ENCODE measurements at places on chromosomes 7 and 10.

- no peak for DNase-seq
Measured at GRCh38 chr7:130669085-130669700, 645 bp upstream of the COPG2 start.

DNA sequence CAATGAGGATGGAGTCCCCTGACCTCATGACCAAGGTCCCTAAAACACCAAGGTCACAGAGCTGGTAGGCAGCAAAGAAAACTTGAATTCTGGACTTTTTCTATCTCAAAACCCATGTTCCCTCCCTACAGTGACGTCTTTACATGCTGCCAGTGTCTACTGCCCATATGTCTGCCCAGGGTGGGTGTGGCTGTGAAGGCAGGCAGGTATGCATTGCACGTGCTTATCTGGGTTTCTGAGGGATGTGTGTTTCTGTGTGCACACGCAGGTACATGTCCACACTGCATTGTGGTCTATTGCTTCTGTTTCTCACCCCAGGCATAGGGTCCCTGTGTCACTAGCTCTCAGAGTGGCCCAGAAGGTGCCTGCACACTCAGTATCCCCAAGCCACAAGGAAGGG, 13.5 kb downstream of the ATP6V1F start:
- no peak for DNase-seq

GRCh38 chr7:47584536-47584895, 2.6 kb upstream of the TNS3 start:
- DNase-seq = no peak

GRCh38 chr10:44010873-44011602, 362.4 kb upstream of the ZNF32 start:
- DNase-seq = no peak

- DNase-seq = no peak
Measured at GRCh38 chr7:120729245-120729644, 128.7 kb downstream of the TSPAN12 start.

DNA sequence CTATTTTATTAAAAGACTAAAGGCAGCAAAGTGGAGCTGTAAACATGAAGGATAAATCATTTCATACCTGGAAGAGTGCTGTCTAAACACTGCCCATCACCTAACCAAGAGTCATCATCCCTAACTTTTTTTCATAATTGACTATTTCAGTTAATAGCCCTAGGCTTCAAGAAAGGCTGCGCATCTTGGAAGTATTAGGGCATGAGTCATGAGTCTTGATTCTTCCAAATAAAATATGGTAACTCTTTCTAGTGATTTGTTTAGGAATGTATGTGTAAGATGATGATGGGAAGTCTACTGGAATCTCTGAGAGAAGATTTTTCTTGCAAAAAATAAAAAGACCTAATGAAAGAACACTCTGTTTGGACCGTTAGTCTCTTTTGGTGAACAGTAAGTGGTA, 207.7 kb upstream of the AHR start:
- no peak for DNase-seq

DNA sequence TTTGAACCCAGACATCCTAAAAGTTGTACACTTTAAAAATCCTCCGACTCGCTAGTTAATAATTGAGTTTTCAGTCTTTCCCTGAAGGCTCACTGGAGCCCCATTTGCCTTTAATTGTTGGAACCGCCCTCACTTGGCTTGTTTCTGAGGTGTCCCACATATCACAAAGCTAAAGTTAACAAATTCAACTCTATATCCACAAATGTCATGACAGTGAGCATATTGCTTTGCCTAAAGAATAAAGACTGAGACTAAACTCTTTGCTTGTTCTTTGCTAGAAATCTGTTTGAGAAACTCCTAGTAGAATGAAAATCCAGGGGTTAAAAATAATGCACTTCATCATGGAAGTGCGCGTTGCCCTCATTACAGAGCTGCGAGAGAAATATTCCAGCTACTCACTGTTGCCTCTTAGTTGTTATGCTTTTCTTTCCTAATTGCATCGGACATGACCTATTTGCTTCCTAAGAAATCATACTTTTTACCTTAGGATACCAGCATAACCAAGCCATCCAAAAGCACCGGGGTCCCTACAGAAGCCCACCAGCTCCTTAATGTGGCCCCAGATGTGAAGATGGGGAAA, 752 bp downstream of the THSD7A start:
- DNase-seq = no peak

DNA sequence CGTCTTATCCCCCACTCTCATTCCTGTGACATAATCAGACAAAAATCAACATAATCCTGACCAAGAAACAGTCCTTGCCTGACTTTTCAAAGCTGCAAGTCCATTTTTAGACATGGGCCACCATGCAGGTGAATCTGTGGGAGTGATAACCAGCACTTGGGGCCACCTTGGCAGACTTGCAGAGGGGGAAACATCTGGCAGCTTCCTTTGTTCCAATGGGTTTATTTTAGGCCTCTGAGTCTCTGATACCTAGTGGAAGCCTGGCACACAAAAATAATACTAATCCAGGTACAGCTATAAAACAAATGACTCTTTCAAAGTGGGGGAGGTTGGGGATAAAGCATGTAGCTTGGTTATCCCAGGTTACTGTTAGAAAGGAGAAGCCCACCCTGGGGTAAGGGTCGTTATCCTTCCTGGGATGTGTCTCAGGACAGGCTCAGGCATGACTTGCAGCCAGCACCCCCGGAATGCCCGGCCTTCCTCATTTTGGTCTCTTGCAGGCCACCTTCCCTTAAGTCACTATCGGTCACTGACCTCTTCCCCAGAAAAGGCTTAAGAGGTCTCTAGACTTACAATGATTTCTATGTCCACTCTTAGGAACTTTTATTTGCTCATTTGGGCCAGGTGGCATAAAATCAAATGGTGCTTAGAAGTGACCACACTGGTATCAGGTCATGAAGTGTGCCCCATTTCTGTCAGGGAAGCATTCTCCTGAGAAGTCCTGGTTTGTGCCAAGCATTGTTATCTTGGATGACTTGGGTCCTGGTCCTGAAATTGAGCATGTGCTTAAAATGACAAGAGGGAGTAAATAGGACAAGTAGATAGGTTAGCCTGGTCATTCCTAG, 37.6 kb downstream of the EEPD1 start:
- DNase-seq = no peak

- no peak for DNase-seq
Measured at GRCh38 chr7:95472581-95473161, 13.1 kb upstream of the ASB4 start.

GRCh38 chr10:121158988-121159579, 307.9 kb downstream of the WDR11 start:
- DNase-seq = no peak

GRCh38 chr10:78577712-78578111, 491.1 kb upstream of the ZMIZ1 start:
- DNase-seq = no peak

DNA sequence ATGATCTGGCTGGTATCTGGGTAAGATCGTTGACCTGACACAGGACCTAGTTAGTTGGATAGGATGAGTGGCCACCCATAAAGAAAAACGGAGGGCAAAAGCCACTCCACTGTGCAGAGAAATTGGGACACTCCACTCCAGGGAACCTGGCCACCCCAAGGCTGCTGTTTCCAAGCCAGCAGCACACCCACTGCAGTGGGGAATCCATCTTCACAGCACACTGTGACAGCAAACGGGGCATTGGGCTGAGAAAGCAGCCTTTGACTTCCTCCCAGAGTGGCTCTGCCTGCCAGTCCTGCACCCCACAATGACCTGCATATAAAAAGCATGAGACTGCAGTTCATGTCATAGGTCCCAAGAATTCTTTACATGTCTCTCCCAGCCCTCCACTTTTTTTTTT, 52.9 kb downstream of the MTPN start:
- no peak for DNase-seq

DNA sequence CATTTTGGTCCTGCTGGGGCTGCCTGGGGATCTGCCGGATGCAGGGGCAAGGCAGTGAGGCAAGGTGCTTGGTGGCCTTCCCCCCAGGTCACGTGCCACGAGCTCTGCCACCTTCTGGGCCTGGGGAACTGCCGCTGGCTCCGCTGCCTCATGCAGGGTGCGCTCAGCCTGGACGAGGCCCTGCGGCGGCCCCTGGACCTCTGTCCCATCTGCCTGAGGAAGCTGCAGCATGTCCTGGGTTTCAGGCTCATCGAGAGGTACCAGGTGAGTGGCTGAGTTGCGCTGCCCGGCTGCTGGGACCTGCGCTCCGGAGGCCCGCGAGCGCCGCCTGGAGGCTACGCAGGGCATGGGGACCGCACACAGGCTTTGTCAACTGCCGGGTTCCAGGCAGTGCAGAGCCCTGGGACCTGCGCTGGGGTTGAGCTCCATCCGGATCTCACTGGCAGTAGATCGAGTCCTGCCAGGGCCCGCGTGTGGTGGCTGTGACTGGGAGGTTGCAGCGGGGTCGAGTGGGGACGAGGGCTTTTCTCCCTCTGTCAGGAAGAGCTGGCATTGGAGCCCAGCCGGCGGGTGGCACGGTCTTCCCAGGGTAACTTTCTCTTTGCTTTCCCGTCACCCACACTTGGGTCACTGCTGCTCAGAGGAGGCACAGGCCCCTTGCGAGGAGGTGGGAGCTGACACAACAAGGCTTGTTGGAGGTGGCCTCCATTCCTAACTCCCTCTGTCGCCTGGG, 21.7 kb downstream of the AMZ1 start:
- peak; percentile 78 for DNase-seq

- no peak for DNase-seq
Measured at GRCh38 chr10:86687750-86688149, 19.4 kb downstream of the LDB3 start.

- no peak for DNase-seq
Measured at GRCh38 chr10:13681960-13682359, 95.2 kb downstream of the PRPF18 start.

- DNase-seq = no peak
Measured at GRCh38 chr10:132732518-132732917, 53.4 kb downstream of the NKX6-2 start.

DNA sequence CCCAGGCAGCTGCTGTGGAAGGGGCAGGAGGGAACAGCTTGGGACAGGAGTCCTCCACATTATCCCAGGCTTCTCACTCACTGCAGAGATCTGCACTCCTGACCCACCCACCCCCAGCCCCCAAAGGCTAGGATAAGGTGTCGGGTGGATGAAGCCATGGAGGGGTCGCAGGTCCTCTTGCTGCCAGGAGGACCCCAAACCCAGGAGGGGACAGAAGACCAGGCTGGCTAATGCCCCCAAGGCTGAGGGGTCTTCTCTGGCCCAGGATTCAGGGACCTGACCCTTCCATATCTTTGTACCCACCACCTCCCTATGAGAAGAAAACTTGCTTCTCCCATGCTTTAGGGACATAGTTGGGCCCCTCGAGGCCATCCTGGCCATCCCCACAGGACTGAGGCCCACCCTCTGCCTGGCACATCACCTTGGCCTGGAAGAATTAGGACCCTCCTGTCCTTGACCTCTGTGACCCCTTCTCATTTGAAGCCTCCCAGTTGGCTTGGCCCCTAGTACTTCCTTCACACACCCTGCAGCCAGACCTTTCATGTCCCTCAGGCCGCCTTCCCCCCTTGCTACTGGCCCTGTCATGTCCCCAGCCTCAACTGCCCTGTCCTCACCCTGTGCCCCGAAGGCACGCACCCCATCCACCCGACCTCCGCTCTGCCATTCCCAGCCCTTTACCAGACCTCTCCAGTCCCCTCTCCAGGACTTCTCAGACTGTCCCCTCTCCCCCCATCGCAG, 21.6 kb downstream of the KCNH2 start:
- DNase-seq = no peak

DNA sequence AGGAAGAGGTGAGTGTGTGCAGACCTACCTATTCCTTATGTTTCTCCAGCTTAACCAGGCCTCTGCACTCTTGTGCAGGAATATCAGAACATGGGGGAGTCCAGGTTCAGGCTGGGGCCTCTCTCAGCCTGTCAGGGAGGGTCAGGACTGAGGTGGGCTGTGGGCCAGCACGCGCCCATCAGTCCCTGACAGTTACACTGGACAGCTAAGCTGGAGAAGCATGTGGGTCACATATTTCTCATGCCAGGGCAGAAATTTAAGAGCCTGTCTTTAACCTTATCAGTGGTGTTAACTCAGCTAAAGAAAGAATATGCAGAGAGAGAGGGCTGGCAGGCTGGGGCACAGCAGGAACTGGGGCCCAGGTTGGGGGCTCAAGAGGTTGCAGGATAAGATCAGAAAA, 8.7 kb upstream of the POLD2 start:
- no peak for DNase-seq

DNA sequence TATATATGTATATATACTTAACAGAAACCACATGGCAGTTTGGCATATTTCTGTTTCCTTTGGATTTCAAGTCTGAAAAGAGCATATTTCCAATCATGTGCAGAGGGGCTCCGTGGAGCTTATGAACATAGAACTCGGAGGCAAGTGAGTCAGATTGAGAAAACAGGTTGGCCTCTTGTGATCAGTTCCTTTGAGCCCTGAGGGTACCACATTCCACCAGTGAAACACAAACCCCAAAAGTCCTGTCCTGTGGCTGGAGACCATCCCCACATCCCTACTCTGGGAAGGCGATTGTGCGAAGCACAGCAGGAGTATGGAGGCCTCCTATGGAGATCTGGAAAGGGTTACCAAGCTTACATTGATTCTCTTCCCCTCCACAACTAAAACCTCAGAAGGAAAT, 196.7 kb upstream of the TMEM72 start:
- DNase-seq = no peak

DNA sequence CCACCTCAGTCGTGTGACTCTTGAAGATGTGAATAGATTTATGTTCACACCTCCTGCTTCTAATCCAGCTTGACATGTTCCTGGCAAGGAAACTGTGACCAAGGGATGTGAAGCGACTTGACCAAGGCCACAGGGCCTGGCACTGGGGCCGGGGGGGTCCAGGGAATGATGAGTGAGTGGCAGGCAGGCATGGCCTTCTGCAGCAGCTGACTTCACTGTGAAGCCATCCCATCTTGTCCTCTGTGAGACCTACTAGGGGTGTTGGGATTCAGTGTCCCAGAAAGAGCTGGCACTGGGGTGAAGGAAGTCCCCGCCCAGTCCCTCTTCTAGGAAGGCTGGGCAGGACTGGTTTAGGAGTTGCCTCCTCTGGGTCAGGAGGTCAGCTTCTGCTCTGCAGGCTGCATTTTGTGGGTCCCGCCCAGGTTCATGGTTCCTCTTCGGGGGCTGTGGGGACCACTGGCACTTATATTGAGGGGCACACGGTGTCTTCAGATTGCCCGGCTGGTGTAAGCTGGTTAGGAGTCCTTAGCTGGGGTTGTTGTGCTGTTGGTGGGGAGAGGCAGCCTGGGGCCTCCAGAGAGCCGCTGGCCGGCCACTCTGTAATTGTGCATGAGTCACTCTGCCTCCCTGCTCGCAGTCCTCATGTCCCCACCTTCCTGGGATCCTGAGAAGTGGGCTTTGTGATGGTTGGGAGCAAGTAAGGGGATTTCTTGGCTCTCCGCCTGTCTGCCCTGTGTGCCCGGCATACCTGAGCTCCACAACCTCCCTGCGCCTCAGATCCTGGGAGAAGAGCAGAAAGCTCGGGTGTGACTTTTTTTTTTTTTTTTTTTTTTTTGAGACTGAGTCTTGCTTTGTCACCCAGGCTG, 11.0 kb downstream of the ZMIZ1 start:
- no peak for DNase-seq

GRCh38 chr10:51659344-51659743, 40.1 kb downstream of the CSTF2T start:
- DNase-seq = no peak

- DNase-seq = no peak
Measured at GRCh38 chr7:26180792-26181198, 19.8 kb downstream of the HNRNPA2B1 start.
